ENCODE measurements at places on chromosomes 11 and 22. TPM values are rescaled to one million over a fixed set of nuclear protein-coding genes. Genes with fewer than 3 reads are reported as not detected.

The PRR33 gene
- total RNA-seq: 0.20 TPM

The FOSL1 gene
- total RNA-seq: 10.6 TPM

The OR51E2 gene
- 0.10 TPM for total RNA-seq

The P2RY2 gene
- total RNA-seq: 3.1 TPM

The OR56B1 gene
- not detected for total RNA-seq

The ZNF280A gene
- total RNA-seq: not detected

The BTG4 gene
- not detected for total RNA-seq

The PNPLA3 gene
- total RNA-seq: 7.5 TPM

The VSIG10L2 gene
- total RNA-seq: 0.39 TPM

The GTSE1 gene
- 3.6 TPM for total RNA-seq

The XKR3 gene
- not detected for total RNA-seq

The MMP12 gene
- total RNA-seq: 0.10 TPM

The VPREB1 gene
- total RNA-seq: not detected

The SAA4 gene
- total RNA-seq: not detected

The HPX gene
- 1.9 TPM for total RNA-seq

The CRYBB1 gene
- 0.99 TPM for total RNA-seq

The AQP11 gene
- 1.1 TPM for total RNA-seq

The SMC1B gene
- total RNA-seq: 0.10 TPM

The KRTAP5-9 gene
- total RNA-seq: not detected

The PKNOX2 gene
- total RNA-seq: 4.0 TPM

The TRIM48 gene
- not detected for total RNA-seq

All from skin of body (tissue), 3 donors.